AML-193 (cell line): ENCODE measurements at places on chromosomes 2 and 18.
A peak's percentile ranks its signal among the peaks of the same experiment; 100 is the strongest.

GRCh38 chr18:57727952-57728807 is 74.9 kb downstream of the ATP8B1 start:
- no peak for DNase-seq

DNA sequence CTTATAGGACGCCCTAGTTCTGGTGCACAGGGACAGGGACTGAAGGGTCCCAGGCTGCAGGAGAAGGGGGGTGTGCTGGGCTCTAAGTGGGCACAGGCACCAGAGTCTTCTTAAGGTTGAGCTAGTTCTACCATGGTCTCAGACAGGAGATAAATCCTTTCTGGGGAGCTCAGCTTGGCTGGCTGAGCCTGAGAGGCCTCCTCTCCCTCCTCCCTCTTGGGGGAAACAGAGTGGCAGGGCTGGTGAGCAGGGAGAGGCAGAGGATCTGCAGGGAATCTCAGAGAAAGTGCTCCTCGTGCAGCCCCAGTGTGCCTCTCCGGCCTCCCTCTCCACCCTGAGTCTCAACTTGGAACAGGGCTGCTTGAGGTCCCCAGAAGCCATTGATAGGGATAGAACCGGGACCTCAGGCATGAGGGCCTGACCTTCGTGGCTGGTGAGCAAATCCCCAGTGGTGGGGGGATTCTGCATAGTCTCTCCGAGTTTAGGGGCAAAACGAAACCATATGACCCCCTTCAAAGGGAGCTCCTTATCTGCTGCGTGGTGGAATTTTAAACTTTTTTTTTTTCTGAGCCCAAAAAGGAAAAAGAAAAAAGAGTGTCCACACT is 2.0 kb downstream of the GDF7 start:
- no peak for DNase-seq

DNA sequence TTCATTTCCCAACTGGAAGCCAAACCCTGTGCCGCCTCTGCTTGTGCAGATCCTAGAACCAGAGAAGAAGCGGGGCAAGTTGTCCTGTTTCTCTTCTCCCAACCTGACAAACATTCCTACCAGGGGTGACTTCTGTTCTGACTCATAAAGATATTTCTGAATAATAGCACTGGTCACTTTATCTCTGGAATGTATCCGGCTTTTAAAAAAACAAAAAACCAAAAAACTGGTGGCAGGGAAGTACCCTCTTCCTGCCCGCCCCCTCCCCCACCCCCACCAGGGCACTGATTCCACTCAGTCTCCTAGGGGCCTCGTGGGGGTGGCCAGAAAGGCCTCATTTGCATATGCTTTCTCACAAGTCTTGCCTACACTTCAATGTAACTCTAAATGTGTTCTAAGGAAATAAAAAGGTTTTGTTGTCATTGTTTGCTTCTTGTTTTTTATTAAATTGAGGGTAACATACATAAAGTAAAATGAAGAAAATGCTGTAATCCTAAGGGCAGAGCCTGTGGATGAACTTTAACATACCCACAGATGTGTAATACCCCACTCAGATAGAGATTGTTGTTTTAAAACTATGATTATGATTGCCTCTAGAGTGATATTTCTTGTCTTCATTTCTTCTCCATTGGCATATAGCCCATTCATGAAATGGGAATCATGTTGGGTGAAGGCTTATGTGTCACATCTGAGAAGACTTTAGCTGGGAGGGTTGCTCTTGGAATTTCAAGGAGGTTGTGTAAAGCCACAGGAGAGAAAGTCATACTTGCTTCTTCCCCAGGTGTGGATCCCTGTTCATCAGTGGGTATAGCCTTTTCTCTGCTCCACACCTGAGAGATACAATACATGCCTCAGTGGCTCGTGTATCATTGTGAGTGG is 5.3 kb upstream of the FOSL2 start:
- no peak for DNase-seq

- no peak for DNase-seq
Observed at GRCh38 chr2:27078267-27079194, at the start of gene EMILIN1. Gene EMILIN1 (plus strand): TSS chr2:27078615. CDS start chr2:27079066, 451 bp downstream.

- DNase-seq = no peak
Observed at GRCh38 chr2:65158557-65158956, 28.7 kb upstream of the RAB1A start.

DNA sequence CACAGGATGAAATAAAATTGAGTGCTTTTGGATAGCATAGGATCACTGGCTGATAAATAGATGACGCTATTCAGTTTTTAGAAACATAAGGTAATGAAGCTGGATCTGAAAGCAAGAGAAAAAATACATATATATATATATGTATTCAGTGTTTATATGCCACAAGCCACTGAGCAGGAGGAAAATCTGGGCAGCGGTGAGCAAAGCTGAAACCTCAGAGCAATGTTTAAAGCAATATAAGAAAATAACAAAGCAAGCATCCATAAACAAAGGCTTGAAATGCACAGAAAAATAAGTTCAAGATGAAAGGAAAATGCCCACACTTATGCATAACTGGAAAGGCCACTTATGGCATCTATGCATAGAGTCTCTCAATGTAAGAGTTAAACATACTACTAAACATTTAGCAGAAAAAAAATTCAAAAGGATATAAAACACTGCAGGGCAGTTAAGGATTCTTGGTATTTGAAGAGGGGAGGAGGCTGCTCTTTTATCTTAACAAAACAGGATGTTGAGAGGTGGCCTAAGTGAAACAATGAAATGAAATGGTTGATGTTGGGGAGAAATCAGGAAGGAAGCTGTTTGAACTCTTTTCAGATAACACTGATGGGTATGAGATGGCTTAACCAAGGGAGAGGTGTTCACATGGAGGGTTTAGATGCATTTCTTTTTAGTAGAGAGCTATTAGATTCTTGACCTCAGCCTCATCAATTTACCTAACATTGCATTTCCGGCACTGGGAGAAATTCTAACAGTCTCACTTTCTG is 129.1 kb downstream of the ARHGAP15 start:
- DNase-seq = peak; percentile 10

- no peak for DNase-seq
Observed at GRCh38 chr2:237450108-237450507, 36.1 kb upstream of the COL6A3 start.

- no peak for DNase-seq
Observed at GRCh38 chr2:206275312-206276055, 1.0 kb downstream of the ZDBF2 start.

DNA sequence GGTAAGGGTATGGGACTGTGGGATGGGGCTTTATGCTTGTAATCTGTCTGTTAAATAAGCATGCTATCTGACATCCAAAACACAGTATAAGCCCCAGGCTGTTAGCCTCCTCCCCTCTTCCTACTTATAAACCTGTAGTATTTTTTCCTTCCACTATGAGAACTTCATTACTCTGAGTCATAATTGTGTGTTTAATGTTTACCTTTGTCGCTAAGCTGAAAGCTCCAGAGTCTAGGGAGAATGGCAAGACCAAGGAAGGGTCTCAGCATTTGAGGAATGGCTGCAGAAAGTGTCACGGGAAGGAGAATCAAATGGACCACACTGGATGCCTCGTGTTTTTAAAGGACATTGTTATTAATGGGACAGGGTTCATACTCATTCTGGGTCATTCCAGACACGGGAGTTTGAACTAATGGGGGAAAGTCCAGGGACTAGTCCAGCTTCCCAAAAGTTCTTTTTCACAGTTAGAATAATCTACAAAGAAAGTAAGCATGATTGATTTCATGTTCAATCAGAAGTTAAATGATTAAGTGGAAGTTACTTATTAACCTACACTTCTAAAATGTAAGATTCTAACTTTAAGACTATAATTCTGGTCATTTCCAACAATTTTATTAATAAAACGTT is 292.2 kb downstream of the AFF3 start:
- no peak for DNase-seq

GRCh38 chr2:144215207-144215606 is 304.7 kb downstream of the ZEB2 start:
- DNase-seq = no peak

DNA sequence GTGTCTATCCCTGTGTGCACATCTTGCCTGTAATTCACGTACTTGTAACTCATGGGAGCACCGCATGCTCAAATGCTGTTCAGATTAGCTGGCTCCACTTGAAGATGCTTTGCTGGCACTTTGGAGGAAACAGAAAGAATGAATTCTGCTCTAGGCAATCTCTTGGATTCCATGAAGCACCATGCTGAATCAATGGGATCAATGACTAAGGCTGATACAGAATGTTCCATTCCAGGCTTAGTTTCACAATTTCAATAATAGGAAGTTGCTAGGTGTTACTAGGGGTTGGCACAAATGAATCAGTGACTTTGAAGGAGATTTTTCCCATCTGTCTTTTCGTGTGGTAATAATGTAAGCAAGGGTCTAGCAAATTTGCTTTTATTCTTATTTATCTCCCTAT is 328.8 kb downstream of the OSR1 start:
- no peak for DNase-seq

GRCh38 chr18:9643549-9643948 is 29.2 kb upstream of the PPP4R1 start:
- no peak for DNase-seq

- no peak for DNase-seq
Observed at GRCh38 chr2:179818546-179818945, 42.9 kb downstream of the ZNF385B start.

DNA sequence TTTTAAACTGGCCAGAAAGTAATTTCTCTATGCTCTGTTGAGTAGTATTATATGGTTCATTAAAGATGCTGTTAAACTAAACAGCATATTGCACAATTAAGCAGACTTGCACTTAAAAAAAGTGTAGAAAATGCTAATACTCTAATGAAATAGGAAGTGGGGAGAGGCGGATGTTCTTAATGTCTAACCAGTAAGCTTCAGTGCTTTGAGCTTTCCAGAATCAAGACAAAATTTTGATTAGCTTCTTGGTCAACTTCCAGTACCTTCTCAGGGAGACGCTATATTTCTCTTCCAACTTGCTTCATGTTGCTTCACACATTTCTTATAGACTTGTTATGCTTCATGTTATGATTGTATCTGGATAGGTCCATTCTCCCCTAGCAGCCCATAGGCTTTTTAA is 89.1 kb downstream of the MAP2 start:
- DNase-seq = no peak

GRCh38 chr2:138853296-138853695 is 73.1 kb upstream of the NXPH2 start:
- no peak for DNase-seq

- no peak for DNase-seq
Observed at GRCh38 chr18:49682173-49682802, 120.4 kb downstream of the LIPG start.

DNA sequence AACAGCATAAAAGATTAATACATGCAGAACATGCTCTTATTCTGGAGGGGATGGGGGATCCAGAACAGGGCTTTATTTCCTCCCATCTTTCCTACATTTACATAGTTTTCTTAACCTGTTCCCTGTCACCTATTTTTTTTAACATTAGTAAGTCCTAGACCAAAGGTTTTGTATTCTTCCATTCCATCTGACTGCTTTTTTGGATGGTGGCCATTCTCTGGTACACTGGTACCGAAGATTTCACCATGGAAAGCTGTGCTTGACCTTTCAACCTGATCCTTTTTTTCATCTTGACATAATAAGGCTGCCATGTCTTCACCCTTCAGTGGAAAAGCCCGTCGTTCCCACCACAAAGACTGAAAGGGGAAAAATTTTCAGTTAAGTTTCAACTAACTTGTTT is 20.4 kb downstream of the RPE start:
- DNase-seq = no peak

DNA sequence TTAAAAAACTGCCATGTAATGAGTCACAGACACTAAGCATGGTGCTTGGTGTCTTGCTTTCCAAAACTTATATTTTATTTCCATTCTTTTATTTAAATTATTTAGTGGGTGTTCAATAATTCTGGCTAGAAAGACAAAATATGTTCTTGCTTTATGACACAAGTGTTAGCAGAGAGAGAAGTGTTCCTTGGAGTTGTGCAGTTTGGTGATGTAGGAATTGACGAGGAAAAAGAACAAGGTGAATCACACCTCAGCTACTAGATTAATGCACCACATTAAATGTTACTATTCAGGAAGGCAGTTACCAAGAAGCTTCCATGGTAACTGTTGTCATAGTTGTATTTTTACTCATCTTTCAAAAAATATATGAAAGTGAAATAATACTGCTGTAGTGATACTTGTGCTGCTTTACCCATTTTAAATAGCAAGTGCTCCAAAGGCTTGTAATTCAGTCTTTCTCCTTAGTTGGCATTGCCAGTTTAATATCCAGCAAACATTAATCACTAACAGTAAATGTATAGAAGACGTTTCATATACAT is 28.3 kb downstream of the ADAM23 start:
- DNase-seq = no peak

GRCh38 chr2:209974576-209974975 is 27.9 kb upstream of the RPE start:
- DNase-seq = no peak

GRCh38 chr18:75977081-75977480 is 518.0 kb downstream of the ZNF516 start:
- no peak for DNase-seq

DNA sequence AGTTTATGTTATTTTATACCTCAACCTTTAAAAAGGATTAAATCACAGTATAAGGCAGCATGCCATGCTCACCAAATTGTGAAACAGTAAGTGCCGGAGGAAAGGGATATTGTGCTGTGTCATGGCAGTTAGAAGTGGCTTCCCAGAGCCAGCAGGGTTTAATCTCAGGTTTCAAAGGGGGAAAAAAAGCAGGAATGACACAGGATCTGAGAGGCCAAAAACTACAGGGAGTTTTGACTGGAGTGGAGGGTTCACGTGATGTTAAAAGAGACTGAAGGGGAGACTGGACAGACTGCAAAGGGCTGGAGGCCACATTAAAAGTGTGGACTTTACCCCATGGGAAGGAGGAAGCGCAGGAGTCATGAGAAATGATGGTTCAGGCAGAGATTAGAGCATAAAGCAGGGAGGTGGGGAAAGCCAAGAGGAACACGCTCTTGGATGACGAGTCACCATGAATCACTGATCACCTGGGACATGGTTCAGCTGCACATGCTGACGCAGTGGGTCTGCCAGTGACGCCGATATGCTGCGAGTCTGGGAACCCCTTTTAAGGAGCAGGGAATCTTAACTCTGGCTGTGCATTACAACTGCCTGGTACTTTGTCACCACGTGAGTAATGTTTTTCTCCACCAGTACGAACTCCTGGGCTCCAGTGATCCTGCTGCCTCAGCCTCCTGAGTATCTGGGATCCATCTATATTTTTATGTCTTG is 6.1 kb downstream of the CHMP1B start:
- DNase-seq = no peak

DNA sequence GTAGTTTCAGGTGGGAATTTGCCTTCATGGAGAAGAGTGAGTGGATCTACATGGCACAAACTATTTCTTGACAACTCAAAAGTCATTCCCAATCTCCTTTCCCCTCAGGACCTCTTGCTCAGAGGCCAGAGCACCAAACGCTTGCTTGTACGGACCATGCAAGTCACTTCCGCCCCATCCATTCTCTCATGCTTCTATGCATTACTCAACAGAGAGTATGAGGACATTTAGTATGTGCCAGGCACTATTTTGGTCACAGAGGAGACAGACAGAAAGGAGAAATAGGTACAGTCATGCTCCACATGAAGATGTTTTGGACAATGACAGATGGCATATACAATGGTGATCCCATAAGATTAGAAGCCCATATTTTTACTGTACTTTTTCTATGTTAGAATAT is 117.5 kb downstream of the ACTR3 start:
- DNase-seq = no peak

- DNase-seq = no peak
Observed at GRCh38 chr2:74513605-74514367, 464 bp upstream of the TLX2 start.

- DNase-seq = no peak
Observed at GRCh38 chr2:232689152-232689910, 7.8 kb upstream of the GIGYF2 start.

- DNase-seq = no peak
Observed at GRCh38 chr2:189095101-189095500, 84.5 kb downstream of the COL5A2 start.
